ENCODE measurements at places on chromosomes 16 and 17.

GRCh38 chr17:70642059-70642458 is 472.7 kb downstream of the KCNJ2 start:
- no peak for DNase-seq

DNA sequence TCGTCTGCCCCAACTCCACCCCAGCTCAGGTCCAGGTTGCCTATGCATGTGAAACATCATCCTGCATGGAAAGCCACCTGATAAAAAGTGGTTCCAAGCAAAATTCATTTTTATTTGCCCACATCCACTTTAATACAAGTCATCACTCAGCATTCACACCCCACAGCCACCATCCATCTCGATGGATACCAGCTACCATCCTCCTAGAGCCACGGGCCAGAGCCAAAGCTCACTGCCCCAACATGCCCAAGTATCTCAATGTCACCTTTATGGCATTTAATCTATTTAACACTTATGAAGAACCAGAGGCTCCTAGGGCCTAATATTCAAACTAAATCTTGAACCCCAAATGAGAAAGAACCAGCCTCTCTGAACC is 70.5 kb downstream of the COPRS start:
- DNase-seq, result no peak

DNA sequence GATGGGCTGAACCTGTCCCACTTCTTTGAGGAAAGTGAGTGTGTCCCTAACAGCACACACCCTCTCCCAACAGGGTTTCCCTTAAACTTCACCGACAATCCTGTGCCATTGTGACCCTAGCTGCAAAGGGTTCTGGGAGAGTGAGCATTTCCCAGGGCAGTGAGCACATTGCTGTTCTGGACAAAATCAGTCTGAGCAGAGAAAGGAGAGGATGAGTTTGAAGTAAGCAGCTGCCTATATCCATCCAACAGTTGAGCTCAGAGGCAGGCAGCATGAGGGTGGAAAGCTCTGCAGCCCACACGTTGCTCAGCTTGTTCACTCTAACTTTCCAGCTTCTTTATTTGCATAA is 296.5 kb upstream of the MAF start:
- DNase-seq, result no peak

DNA sequence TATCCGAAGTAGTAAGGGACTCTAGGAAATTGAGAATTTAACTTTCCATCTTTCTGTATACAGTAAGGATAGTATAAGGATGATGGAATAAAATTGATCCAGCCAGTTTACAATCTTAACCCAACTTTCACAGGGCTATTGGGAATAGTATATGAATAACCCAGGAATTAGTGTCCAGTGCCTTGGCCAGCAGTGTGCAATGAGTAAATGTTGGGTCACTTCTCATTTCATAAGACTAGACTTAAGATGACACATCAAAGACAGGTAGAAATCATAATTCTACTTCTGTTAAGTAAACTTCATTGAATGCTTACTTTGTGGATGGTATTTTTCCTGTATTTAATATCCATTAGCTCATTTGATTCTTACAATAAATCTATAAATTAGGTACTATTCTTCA is 949.6 kb upstream of the GOT2 start:
- DNase-seq, result no peak

- no peak for DNase-seq
These were observed 157.3 kb downstream of the CDH13 start for GRCh38 chr16:82783933-82784572.

GRCh38 chr17:31051506-31051905 is 43.3 kb upstream of the NF1 start:
- DNase-seq, result no peak

- no peak for DNase-seq
These were observed 110.5 kb upstream of the CORO6 start for GRCh38 chr17:29733166-29733565.

DNA sequence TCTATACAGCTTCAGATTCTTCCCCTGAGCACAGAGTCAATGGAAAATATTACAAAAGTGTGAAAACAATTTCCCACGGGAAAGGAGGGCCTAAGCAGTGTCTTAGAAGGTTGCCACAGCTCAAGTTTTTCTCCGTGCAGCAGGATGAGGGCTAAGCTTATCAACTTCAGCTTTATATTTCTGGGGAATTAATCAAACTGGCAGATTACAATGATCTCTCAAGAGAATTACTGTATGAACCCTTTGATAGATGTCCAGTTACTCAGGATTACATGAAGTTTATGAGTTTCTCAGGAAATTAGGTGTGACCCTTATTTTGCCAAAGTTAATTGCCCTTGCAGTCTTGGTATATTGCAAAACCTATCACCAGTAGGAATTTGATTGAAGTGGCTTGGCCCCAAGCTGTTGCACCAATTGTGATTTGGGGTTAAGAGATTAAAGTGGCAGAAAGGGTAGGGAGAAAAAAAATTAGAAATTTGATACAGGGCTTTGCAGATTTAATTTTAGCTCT is 298.4 kb downstream of the MAP2K6 start:
- DNase-seq, result no peak

DNA sequence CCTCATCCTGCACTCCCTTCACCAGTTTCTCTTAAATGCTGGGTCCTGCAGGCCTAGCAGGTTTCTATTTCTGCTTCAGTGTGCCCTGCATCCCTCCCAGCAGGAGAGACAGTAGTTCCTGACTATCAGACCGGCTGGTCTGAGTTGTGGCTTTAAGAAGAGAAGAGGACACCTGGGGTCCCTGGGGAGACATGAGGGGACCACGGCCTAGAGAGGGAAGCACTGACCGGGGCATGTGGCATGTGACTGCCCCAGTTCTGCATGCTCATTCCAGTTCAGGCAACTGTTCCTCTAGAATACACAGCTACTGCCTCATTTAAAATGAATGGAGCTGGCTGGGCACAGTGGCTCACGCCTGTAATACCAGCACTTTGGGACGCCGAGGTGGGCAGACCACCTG is 61.3 kb downstream of the GPRC5B start:
- no peak for DNase-seq

DNA sequence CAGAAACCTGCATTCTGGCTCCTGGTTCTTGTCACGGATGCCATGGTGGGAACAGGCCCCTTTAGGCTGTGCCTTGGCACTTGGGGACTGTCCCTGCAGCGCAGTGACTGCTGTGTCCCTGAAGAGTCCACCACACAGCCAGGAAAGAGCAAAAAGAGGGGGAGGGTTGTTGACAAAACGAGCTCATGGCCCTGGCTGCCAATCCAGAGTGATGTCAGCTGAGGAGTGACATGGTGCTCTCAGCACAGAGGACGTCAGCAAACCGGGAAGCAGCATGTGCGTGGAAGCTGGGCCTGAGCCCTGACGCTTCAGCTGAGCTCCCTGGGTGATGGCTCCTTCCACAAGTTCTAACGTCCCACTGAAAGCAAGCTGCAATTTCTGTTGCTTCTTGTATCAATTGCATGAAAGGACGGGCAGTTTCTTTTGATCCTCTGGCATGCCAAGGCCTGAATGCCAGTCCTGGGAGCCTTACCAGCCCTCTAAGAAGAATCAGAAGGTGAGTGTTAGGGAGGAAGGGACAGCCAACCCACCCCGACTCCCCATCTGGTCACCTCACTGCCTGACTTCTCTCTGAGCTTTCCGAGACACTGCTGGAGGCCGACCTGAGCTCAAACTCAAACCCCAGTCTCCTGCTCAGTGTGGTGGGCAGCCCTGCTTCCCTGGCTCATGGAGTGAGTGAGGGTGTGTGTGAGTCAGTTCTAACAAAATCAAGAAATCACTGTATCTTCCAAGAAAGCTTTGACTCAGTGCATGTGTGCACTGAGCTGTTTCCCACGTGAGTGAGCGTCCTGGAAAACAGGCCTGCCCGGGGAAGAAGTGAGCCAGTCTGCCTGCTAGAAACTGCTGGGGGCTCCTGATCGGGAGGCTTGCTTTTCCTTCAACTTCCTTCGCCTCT is 14.7 kb upstream of the WNT3 start:
- DNase-seq, result no peak

- no peak for DNase-seq
These were observed 9.2 kb upstream of the ABR start for GRCh38 chr17:1188812-1189504.

DNA sequence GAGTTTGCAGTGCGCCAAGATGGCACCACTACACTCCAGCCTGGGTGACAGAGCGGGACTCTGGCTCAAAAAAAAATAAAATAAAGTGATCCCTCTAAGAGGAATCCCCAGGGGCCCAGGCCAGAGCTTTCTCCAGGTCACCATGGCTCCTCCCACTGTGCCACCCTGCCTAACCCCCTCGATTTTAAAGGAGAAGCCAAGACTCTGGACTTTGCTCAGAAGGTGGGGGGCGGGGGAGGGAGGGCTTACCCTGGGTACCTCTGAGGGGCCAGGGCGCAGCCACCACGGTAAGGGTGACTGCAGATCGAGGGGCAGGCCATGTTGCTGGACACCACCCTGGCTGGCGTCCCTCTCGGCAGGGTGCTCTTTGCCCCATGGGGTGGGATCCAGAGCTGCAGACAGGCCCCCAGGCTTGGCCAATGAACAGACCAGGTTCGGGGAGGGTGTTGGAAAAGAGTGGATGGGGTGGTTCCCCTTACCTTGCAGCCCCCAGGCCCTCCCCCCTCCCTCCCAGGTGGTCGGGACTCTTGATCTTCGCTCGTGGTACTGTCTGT is 455 bp upstream of the GRB7 start:
- DNase-seq, result no peak

DNA sequence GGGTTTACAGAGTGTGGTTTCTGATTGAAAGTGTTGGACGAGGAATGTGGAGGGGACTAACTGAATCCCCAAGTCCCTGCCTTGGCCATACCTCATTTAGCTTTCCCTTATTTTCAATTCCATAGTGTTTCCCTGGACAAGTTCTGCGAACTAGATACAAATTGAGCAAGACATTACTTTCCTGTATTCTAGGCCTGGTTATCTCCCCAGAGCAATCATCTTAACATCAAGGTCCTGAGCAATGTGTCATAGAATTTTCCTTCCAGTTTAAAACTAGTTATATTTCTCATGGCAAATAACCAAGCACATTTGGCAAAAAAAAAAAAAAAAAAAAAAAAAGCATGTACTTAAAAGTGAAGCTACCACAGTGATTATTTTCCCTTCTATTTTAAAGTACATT is 330.1 kb downstream of the CDH11 start:
- DNase-seq, result no peak

DNA sequence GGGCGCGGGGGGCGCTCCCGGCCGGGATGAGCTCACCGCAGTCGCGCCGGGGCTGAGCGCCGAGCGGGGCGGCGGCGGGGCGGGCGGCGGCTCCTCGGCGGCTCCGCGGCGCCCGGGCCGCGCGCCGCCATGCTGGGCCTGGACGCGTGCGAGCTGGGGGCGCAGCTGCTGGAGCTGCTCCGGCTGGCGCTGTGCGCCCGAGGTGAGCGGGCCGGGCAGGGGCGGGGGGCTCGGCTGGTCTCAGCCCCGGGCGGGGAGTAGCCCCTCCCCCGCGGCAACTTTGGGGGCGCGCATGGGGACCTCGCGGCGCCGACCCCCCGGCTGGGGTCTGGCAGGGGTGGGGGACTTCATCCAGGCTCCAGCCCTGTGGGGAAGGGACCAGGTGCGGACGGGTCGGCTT is at the start of gene ARHGDIG:
TSS of gene ARHGDIG (plus strand) at position 40 of the 400 bp plus-strand sequence. CDS start at position 130, 90 bp downstream.
- no peak for DNase-seq

DNA sequence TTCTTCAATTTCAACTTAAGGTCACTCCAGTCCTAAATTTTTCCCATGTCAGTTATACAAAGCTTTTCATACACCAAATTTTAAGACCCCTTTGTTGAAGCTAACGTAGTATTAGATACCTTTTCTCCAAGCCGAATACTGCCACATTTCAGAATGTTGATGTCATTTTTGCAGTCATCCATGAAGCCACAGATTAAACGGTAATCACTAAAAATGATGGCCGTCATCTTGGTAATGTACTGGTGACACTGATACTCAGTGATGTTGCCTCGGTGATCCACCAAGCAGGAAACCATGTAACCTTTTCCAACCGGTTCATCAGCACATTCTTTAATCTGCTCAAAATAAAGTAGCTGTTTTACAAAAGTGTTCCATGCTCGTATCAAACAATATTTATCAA is 82.1 kb upstream of the CLEC18B start:
- no peak for DNase-seq

DNA sequence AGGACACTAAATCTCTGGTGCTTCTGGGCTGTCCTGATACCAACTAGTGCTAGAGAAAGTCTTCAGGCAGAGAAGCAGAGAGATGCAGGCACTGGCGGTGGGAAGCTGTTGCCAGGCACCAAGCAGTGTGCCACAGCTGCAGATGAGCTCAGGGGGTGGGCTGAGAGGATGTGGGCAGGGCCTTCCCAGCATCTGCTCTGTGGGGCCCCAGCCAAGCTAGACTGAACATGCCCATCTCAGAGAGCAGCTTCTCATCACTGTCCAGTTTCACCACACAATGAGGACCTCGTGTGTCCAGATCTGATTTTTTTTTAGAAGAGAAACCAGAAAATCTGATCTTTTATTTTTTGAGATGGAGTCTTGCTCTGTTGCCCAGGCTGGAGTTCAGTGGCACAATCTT is 17.1 kb downstream of the PSKH1 start:
- no peak for DNase-seq

DNA sequence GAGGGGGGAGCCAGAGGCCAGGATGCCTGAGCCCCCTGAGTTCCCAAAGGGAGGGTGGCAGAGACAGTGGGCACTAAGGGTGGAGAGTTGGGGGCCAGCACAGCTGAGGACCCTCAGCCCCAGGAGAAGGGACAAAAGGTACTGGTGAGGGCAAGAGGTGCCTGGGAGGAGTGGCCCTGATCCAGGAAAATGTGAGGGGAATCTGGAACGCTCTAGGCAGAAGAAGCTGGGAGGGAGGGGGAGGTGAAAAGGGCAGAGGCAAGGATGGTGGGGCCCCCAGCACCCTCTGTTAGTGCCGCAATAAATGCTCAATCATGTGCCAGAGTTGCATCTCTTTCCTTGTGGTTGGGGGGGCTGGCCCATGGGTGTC is 1.1 kb downstream of the TCAP start:
- no peak for DNase-seq

GRCh38 chr16:87363771-87364455 is 19.7 kb downstream of the FBXO31 start:
- no peak for DNase-seq

DNA sequence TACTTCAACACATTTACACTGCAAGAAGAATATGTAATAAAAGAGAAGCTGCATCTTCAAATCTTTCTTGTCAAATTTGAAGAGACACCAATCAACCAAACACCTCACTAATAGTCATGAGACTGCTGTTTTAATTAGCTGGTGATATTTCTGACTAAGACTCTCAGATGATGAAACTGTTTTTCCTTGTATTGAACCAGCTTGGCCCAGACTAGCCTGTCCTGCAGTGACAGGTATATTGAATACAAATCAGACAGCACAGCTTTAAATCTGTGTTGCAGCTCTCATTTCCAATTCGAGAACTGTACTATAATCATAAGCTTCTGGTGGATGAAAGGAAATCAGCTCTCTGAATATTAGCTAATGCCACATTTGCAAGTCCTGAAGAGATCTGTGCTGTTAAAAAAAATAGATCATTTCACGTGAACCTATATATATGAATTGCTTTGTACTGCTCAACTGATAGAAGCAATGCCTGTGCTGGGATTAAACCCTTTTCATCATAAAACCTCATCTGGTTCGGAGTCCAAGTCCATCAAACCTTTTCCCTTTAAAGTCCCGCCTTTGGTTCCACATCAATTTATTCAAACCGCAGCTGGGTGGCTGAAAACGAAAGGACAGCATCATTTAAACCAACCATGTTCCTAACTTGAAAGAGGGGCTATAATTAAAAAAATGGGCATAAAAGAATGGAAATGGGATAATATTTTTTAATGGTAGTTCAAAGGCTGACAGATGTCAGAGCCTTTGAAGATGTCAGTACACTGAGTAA is 306.2 kb downstream of the CEP112 start:
- no peak for DNase-seq

All from CD4-positive, alpha-beta T cell treated with Interferon alpha-2 for 1 hour (primary cell).